AG04450 (cell line): ENCODE measurements at places on chromosomes 3 and 15. TPM values are rescaled to one million over a fixed set of nuclear protein-coding genes. Genes with fewer than 3 reads are reported as not detected.

- DNase-seq: no peak
Measured at GRCh38 chr3:98884675-98885371, 16.7 kb downstream of the DCBLD2 start.

DNA sequence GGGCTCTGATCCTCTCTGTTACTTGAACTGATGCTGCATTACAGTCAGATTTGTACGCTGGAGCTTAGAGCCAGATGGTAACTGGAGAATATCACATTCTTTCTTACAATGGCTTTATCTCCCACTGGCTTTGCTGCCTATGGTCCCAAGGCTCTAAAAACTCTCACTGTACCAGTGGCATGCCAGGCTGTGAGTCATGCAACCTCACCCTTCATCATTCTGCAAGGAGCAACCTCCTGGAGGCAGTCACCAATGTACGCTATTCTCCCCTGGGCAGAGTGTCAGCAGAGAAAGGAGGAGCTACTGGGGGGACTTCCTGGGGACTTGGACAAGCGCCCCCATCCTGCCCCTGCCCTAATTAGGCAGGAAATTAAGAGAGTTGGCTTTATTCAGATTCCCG, 97.9 kb upstream of the EIF1B start:
- DNase-seq: no peak

Gene IL17RB
- not detected in 2 replicates for polyA plus RNA-seq

DNA sequence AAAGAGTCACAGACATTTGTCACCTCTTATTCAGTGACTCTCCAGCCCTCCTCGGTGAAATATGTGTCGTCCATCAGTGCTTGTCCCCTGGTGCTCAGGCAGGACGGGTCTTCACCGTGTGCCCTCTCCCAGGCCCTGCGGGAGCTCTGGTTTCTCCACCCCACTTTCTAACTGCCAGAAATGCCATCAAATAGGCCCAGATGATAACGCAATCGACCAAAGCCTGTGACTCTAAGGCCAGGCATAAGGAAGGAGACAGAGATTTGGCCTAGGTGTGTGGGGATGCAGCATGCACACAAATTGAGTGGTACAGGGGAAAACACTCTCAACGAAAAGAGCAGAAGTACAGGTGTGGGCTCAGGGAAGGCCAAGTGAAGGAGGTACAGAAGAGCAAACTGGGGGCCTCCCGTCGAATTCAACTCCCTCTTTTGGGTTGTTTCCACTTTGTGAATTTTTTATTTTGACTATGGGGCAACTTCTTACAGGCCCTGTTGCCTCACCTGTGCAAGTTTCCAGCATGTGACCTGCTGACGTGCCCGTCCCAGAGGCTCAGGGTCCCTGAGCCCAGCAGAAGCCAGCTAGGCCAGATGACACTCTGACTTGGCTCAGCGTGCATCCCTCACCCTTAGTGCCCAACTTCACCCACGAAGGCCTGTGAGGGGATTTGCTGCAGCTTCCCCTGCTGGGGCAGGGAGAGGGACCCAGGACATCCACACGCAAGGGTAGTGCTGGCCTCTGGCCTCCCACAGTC, 4.7 kb downstream of the NUP210 start:
- no peak for DNase-seq

DNA sequence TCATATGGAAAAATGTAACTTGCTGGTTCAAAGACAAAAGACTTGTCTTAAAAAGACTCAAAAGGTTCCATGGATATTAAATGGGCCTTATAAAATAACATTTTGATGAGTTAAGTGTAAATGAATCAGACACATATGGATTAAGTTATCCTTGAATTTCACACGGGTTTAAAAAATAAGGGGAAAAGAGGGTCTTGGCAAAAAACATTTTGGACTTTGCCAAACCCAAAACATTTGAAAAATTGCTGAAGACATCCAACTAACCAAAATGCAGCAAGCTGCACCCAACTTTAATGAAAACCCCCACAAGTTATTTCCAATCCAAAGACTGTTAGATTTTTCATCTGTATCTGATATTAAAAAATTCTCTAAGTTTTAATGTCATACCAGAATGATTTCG, 200.7 kb downstream of the MEIS2 start:
- no peak for DNase-seq

- no peak for DNase-seq
Measured at GRCh38 chr3:159832024-159832423, 156.6 kb upstream of the IL12A start.

Gene PRSS50
- not detected in 2 replicates for polyA plus RNA-seq

- DNase-seq: no peak
Measured at GRCh38 chr3:106678657-106679390, 698.4 kb upstream of the CCDC54 start.

- no peak for DNase-seq
Measured at GRCh38 chr3:72391659-72392058, 456.6 kb downstream of the SHQ1 start.

Gene CILP
- polyA plus RNA-seq: 0.52 and 0.61 TPM in 2 replicates

Gene P3H2
- 23.8 and 32.6 TPM in 2 replicates for polyA plus RNA-seq

DNA sequence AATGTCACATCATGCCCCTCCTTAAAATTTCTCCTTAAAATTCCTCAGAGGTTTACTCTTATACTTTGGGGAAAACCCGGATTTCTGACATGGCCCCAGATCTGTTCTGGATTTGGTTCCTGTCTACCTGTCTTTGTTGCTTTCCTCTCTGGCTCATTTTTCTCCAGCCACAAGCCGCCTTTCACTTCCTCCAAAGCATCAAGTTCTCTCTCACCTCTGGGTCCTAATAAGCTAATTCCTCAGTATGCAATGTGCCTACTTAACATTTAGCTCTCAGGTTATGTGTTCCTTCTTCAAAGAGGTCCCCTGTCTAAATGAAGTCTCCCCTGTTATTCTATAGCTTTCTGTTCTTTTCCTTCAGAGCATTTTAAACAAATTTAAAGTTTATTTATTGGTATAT, 16.1 kb downstream of the HMG20A start:
- no peak for DNase-seq

Gene DNASE1L3
- polyA plus RNA-seq: not detected in 2 replicates

Gene SUCLG2
- 37.2 and 54.2 TPM in 2 replicates for polyA plus RNA-seq

Gene MCTP2
- polyA plus RNA-seq: 17.8 and 18.1 TPM in 2 replicates

Gene NTRK3
- 0.14 and 0.21 TPM in 2 replicates for polyA plus RNA-seq

DNA sequence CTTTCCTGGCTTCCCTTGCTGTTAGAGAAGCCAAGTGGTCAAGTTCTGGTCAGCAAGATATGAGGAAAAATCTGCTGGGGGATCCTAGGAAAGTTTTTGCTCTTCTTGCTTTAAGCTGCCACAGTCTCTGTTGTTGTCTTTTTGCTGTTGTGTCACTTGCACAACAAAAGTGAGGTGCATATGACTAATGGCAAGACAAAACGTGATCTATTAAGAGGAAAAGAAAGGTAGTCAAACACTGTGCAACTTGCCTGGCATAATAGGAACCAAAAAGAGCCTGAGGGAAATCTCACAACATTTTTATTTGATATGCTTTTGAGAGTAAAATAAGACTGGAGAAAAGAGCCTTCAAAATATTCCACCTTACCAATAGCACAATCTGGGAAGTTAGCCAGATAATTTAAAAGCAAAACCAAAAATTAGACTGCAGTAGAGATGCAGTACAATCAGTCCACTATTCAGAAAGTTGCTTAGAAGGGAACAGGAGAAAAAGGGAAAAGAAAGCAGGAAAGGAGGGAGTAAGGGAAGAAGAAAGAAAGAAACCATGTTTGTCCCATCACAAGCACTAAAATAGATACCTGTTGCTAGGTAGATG, 110.0 kb upstream of the SLC4A7 start:
- DNase-seq: no peak

Gene PAQR9
- not detected in 2 replicates for polyA plus RNA-seq

DNA sequence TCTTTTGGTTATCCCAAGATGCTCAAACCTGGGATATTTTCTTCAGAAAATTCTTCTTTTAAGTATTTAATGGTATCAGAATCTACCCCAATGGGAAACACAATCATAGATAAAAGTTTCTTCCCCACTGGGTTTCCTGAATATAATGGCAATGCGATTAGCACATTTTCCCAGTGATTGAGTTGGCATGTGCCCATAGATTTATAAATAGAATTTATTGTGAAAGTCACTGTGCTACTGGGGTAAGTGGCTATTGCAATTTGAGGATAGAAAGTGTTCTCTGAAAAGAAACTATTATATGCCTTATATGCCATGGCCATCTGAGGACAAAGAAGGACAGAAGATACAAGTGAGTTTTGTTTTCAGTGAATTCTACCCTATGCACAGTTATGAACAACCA, 99.0 kb upstream of the RBMS3 start:
- no peak for DNase-seq

DNA sequence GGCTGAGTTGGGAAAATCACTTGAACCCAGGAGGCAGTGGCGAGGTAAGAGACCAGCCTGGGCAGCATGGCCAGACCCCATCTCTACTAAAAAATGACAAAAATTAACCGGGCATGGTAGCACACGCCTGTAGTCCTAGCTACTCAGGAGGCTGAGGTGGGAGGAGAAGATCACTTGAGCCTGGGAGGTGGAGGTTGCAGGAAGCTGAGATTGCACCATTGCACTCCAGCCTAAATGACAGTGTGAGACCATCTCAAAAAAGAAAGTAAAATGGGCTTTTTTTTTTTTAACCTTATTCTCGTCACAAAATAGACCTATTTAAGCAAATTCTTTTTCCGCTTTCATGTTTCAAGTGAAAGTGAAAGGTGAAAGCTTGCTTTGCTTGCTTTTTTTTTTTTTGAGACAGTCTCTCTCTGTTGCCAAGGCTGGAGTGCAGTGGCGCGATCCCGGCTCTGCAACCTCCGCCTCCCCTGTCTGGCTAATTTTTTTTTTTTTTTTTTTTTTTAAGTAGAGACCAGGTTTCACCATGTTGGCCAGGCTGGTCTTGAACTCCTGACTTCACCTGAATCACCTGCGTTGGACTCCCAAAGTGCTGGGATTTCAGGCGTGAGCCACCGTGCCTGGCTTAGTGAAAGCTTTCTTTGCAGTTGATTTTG, 3.6 kb downstream of the PDIA3 start:
- no peak for DNase-seq

Gene ZIC4
- not detected in 2 replicates for polyA plus RNA-seq

Gene NAA50
- 95.9 and 129 TPM in 2 replicates for polyA plus RNA-seq

DNA sequence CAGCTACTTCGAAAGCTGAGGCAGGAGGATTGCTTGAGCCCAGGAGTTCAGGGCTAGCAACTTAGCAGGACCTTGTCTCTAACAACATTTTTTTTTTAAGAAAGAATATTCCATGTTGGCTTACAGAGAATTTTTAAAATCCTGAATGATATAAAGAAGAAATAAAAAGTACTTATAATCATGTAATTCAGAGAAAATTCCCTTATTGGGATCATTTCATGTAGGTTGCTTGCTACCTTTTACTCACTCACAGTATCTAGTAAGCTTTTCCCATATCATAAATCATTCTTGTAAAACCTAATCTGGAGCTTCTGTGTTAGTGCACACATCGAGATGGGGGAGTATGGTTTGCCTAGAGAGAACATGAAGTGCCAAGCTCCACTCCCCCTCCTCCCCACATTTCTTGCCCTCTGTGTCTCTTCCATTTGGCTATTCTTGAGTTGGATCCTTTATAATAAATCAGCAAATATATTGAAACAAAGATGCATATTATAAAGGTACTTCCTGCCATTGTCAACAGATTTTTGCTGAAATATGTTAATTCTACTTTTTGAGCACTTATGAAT, 13.6 kb downstream of the TF start:
- no peak for DNase-seq

GRCh38 chr3:142356818-142357217, 91.0 kb downstream of the XRN1 start:
- DNase-seq: no peak

DNA sequence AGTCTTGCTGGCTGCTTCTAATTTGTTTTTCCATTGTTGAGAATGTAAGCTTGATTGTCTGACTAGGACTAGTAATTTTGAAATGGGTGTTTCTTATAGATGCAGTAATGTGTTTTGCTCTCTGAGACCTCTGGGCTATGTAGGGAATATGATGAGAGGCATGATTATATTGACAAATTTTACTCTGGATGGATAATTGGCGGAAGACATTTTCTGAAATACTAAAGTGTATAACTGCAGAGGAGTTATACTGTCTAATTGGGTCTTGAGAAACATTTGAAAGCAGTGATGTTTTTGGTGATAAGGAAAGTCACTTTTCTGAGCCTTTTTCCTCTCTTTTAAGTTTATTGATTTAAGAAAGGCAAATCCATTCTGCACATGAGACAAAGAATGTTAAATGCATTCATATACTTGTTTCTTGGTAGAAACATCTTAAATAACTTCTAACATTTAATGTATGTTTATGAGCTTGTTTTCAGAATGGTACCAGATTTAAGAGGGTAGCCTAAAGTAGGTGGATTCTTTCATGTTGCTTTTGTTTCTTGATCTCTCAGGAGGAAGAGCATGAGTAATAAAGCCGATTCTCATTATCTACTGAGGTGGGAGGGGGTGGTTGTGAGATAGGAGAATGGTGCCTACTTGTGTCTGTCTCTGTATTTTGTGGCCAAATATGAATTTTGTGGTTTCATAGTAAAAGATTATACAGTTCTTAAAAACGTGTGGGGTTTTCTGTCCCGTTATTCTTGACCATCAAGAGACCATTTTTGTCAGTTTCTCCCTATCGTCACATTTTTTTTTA, 2.0 kb downstream of the ATP2C1 start:
- no peak for DNase-seq

Gene ALDH1A3
- 19.5 and 20.6 TPM in 2 replicates for polyA plus RNA-seq

- DNase-seq: no peak
Measured at GRCh38 chr3:195829897-195830254, 18.1 kb upstream of the MUC4 start.

Gene SKOR1
- 0.02 TPM in 2 replicates for polyA plus RNA-seq

- DNase-seq: no peak
Measured at GRCh38 chr3:121870717-121871116, 23.5 kb upstream of the SLC15A2 start.

DNA sequence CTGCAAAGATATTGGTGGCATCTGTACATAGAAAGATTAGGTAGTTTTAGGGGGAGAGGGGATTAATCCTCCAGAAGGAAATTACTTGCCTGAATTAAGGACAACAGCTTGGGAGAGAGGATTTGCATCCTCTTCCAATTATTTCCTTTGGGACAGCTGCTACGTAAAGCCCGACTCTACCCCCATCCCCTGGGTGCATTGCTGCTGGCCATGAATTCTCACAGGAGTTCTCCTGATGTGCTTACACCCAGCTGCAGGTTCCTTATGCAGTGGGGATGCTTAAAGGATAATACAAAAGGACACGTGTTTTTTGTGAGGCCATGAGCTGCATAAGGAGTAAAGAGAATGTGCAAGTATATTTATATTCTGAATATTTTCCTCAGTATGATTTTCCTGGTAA, 132.3 kb downstream of the VPS8 start:
- DNase-seq: no peak

- no peak for DNase-seq
Measured at GRCh38 chr3:6989608-6990291, 128.8 kb downstream of the GRM7 start.

DNA sequence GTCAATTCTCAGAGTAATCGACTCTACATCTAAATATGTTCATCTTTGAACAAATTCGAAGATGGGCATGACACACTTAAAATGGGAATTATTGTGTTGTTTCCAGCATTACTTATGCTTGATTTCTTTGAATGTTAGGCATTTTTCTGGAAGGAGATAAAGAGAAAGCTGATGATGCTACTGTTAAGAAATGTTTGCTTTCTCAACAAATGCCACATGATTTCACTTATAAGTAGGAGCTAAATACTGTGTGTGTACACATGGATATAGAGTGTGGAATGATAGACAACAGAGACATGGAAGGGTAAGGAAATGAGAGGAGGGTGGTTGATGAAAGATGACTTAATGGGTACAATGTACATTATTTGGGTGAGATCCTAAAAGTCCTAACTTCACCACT, 400.9 kb downstream of the TBL1XR1 start:
- DNase-seq: no peak
